Spinal cord (tissue), 10 donors: ENCODE measurements at places on chromosomes 3 and 15. TPM values are rescaled to one million over a fixed set of nuclear protein-coding genes. Genes with fewer than 3 reads are reported as not detected.

Gene PIK3CA
- 46.4 TPM for total RNA-seq

Gene AHSG
- total RNA-seq: not detected

Gene UBE3A
- total RNA-seq: 146 TPM

Gene PAK6
- 4.4 TPM for total RNA-seq

Gene CPA3
- 4.5 TPM for total RNA-seq

Gene OR5K2
- not detected for total RNA-seq

Gene INSYN1
- total RNA-seq: 24.2 TPM

Gene GOLGA8M
- 0.99 TPM for total RNA-seq

Gene FOXB1
- total RNA-seq: 2.0 TPM

Gene TRPC1
- 32.1 TPM for total RNA-seq

DNA sequence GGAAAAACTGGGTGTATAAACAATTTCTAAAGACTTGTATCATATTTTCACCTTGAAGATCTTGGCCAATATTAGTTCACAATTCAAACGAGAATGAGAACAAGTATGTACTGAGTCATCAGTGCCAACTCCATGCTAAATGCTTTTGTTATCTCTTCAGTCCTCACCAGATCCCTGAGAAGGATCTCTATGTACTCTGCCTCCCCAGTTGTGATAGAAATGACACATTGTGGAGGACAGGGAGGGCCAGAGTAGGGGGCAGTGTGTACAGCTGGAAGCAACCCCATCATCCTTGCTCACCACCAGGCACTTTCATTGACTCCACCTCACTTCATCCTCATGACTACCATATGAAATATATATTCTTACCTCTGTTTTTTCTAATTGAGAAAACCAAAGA is 353.7 kb upstream of the SOX2 start:
- H3K27me3 ChIP-seq: no peaks in the 10 kb centered on the region
- H3K4me3 ChIP-seq: no peak overlapping the region
- no peaks in the 10 kb centered on the region for H3K36me3 ChIP-seq
- no peak overlapping the region for H3K27ac ChIP-seq

DNA sequence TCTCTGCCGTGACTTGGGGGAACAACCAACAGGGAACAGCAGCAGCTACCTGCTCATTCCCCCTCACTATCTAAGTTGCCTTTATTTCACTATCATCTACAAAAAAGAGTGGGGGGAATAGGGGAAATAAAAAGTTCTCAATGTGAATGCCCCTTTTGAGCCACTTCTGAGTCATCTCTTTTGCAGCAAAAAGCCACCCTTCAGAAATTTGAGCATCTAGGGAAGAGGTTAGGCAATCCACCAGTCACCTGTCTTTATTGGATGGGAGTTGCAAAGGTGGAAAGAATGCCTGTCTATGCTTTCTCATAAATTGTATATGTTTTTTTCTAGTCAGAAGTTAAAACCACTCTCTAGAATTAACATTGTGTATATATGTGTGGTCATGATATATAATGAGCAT is 41.1 kb downstream of the GPD1L start:
- DNase-seq: no peak
- H3K27ac ChIP-seq: peak overlapping the region; percentile 8
- peaks cover 14% of the 10 kb centered on the region for H3K4me1 ChIP-seq
- H3K27me3 ChIP-seq: no peaks in the 10 kb centered on the region

GRCh38 chr3:43104660-43105595 is 951 bp downstream of the POMGNT2 start:
- peak overlapping the region; percentile 69 for H3K4me3 ChIP-seq
- peaks cover 19% of the 10 kb centered on the region for H3K4me1 ChIP-seq
- DNase-seq: no peak
- no peak overlapping the region for H3K27ac ChIP-seq
- H3K36me3 ChIP-seq: no peaks in the 10 kb centered on the region

- peaks cover 20% of the 10 kb centered on the region for H3K4me1 ChIP-seq
- no peak for DNase-seq
- H3K36me3 ChIP-seq: no peaks in the 10 kb centered on the region
- H3K27me3 ChIP-seq: no peaks in the 10 kb centered on the region
- peak overlapping the region; percentile 72 for H3K27ac ChIP-seq
Observed at GRCh38 chr3:117761703-117762620, 1052.4 kb downstream of the TUSC7 start.

DNA sequence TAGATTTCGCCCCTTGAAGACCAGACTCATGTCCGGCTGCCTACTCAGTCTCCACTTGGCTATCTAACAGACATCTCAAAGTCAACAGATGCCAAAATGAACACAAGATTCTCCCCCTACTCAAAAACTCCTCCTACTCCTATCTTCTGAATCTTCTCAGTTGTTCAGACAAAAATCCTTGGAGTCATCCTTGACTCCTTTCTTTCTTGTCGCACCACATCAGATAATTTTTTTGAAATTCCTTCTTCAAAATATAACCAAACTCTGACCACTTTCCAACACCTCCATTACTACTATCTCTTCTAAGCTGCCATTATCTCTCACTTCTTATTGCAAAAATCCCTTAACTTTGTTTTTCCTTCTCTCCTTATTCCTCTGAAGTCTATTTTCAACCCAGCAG is 141.9 kb upstream of the SLC7A14 start:
- H3K27me3 ChIP-seq: no peaks in the 10 kb centered on the region
- no peak overlapping the region for H3K27ac ChIP-seq
- DNase-seq: no peak

- peaks cover 19% of the 10 kb centered on the region for H3K4me1 ChIP-seq
- H3K4me3 ChIP-seq: no peak overlapping the region
- peaks cover 44% of the 10 kb centered on the region for H3K27me3 ChIP-seq
- no peak for DNase-seq
- H3K36me3 ChIP-seq: no peaks in the 10 kb centered on the region
Observed at GRCh38 chr3:68935778-68936177, 3.4 kb upstream of the TAFA4 start.

GRCh38 chr3:54270816-54271526 is 148.6 kb downstream of the CACNA2D3 start:
- DNase-seq: no peak
- no peaks in the 10 kb centered on the region for H3K27me3 ChIP-seq
- H3K4me1 ChIP-seq: no peaks in the 10 kb centered on the region
- H3K4me3 ChIP-seq: no peak overlapping the region

DNA sequence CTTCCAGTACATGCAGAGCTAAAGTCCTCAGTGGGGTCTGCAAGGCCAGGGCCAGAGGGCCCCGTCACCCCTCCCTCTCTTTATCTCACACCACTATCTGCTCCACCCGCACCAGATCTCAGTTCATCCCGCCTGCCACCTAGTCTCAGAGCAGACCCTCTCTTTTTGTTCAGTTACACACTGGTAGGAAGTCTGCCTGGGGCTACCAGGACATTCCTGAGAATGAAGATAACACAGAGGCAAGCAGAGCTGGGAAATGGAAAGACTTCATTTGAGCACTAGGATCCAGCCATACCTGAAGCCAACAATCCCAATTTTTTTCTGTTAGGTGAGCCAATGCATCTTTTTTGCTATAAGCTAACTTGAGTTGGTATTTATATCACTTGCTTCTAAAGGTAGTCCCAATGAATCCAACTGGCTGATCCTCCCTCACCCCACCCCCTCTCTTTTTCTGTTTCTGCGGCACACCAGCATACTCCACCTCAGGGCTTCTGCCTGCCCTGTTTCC is 24.5 kb downstream of the ATP2B2 start:
- H3K36me3 ChIP-seq: peaks cover 27% of the 10 kb centered on the region
- H3K27ac ChIP-seq: no peak overlapping the region
- no peak for DNase-seq
- H3K27me3 ChIP-seq: no peaks in the 10 kb centered on the region

GRCh38 chr3:2544212-2544611 is 445.5 kb downstream of the CNTN4 start:
- no peak for DNase-seq
- no peaks in the 10 kb centered on the region for H3K4me1 ChIP-seq
- H3K27me3 ChIP-seq: no peaks in the 10 kb centered on the region
- H3K4me3 ChIP-seq: no peak overlapping the region

- H3K4me1 ChIP-seq: no peaks in the 10 kb centered on the region
- no peaks in the 10 kb centered on the region for H3K27me3 ChIP-seq
- DNase-seq: no peak
- no peaks in the 10 kb centered on the region for H3K36me3 ChIP-seq
- no peak overlapping the region for H3K27ac ChIP-seq
- no peak overlapping the region for H3K4me3 ChIP-seq
Observed at GRCh38 chr3:156741935-156742334, 67.5 kb downstream of the TIPARP start.

DNA sequence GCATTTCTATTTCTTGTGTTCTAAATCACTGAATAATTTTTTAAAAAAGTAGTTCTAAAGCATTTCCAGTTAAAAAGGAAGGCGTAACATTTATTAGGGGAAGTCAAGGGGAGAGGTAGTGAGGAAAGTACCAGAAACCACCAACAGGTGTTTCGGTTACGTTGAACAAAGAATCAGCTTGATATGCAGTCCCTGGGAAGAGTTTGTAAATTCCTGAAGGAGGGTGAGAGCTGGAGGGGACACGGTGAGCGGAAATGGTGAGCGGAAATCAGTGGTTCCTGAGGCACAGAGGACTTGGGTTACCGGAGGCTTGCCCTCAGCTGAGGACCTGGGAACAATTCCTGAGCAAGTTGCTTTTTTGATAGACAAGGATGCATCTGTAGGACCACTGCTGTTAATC is 17.8 kb downstream of the MAP2K1 start:
- DNase-seq: no peak
- no peak overlapping the region for H3K27ac ChIP-seq
- H3K4me3 ChIP-seq: no peak overlapping the region
- no peaks in the 10 kb centered on the region for H3K27me3 ChIP-seq
- peaks cover 2% of the 10 kb centered on the region for H3K36me3 ChIP-seq
- H3K4me1 ChIP-seq: peaks cover 5% of the 10 kb centered on the region
